ENCODE measurements at places on chromosomes 12 and 14.
A peak's percentile ranks its signal among the peaks of the same experiment; 100 is the strongest.

DNA sequence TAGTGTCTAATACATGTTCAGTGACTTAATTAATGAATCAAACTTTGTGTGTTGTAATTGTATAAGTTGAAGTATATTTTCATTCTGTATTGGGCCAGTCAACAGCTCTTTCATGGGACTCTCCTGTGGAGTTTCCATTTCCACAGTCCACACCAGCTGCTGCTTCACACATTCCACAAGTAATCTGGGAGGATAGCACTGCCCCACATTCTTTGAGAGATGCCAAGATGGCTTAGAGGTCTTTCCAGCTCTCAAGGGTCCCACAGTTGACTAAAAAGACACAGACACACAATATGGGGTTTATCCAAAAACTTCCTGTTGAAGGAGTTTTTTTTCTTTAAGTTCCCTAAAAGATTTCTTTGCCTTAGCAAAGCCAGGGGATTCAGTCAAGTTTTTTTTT is 408.3 kb downstream of the AACS start:
- no peak for DNase-seq

- DNase-seq, result no peak
These were observed 442.2 kb downstream of the APAF1 start for GRCh38 chr12:99087278-99087677.

DNA sequence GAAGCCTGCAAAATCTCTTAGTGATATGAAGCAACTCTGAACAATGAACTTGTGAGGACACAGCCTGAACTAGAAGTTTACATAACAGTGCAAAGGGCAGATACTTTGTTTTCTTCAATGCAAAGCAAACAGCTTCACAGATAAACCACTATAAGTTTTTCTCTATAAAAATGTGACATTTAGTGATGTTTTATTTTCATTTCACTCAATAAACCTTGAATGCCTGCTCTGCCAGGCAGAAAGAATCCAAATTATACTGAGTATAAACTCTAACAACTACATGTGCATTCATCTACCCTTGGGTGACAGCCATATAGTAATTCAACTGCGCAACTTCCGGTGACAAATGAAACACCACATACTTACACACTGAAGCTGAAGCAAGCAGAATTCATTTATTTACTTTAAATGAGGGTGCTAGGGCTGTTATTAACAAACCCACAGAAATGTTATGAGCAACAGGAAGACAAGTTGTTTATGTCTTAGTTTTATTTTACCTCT is 10.3 kb downstream of the DCP1B start:
- peak; percentile 64 for DNase-seq

- no peak for DNase-seq
These were observed 403 bp upstream of the PNP start for GRCh38 chr14:20468764-20469241.

GRCh38 chr14:25394356-25394755 is 344.4 kb upstream of the STXBP6 start:
- DNase-seq, result no peak

DNA sequence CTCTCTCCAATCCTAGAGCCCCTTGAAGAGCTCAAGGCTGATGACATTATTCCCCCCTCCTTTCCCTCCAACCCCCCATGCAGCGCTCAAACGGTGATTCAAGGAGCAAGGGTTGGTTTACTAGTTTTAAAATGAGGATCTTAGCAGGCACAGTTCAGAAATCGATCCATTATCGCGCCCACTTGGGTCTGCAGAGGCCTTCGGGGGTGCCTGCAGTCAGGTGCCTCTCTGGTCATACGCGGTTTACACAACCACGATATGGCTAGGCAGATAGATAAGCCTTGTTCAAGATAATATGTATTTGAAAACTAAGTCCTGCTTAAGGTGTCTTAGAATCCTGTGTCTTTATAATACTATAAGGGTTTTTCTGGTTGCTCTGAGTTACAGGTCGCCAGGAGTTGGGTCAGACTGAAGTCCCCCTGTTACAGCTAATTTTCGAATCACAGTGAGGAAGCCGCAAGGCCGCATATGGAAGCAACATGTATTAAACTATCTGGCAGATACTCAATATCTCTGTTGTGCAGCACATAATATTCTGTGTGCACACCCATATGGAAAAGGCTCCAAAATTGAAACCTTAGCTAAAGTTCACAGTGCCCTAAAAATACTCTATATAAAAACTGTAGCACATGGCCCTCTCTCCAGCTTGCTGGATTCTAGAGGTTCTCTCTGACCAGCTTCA is 10.0 kb downstream of the BHLHE41 start:
- DNase-seq, result no peak

DNA sequence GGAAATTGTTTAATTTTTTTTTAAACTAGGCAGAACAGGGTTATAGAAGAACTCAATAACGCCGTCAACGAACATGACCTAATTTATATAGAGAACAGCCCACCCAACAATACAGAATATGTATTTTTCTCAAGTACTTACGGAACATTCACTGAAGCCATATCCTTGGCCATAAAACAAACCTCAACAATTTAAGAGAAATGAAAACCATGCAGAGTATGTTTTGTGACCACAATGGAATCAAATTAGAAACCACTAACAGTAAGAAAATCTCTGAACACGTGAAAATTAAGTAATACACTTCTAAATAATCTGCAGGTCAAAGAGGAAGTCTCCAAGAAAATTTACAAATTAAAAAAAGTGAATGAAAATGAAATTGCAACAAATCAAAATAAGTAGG is 9.4 kb downstream of the SART3 start:
- DNase-seq, result no peak

GRCh38 chr14:54309615-54310014 is 87.2 kb upstream of the CDKN3 start:
- DNase-seq, result no peak

DNA sequence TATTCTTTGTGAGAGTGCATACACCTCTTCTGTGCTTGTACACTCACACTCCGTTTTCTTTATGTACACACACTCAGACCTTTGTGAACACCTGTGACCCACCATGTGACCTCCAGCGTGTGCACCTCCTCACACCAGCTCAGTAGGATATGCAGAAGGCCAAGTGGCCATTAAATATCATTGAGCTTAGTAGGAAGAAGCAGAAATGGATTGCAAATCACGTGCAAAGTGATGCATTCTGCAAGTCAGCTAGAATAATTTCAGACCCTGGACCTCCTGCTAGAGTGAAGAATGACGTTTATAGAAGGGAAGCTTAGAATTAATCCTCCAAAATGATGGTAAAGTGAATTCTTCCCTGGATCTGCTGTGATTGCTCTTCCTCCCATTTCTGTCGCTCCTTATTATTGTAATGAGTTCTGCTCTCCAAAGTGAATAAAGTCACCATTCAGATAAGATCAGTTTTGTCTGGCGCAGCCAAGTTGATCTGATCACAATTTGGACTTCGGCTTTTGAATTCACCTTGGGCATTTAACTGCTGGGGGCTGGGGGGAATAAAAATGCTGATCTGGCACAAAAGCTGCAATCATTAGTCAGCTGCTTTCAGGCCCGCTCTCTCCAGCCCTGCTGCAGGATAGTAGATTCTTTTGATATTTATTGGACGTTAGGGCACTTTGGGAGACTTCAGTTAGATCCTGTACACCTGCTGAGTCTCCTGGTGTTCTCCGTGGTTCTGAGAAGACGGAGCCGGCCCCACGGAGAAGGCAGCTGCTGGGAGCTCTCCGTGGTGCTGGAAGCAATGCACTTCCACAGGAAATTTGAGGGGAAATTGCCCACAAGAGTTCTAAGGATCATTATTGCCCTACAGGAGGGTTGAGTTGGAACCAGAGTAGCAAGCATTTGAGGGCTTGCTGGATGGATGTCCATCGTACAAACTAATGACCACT is 12.4 kb upstream of the NRXN3 start:
- no peak for DNase-seq

DNA sequence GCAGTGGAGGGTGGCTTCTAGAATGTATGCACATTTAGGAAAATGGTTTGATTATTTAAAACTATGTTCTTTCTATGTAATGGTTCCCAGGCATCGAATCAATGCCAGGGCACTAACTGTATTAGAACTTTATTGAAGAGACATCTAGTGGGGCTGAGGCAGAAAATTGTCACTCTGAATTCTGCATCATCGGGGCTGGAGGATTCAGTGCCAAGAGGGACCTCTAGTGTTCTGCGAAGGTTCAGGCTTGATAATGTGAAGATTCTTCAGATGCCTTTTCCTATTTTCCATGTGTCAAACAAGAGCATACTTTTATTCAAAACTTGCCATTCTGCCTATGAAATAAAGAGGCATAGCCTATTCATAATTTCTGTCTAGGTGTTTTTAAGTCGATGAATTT is 146.3 kb downstream of the CAND1 start:
- no peak for DNase-seq

GRCh38 chr14:62187265-62187664 is 425.0 kb downstream of the SNAPC1 start:
- DNase-seq, result no peak

DNA sequence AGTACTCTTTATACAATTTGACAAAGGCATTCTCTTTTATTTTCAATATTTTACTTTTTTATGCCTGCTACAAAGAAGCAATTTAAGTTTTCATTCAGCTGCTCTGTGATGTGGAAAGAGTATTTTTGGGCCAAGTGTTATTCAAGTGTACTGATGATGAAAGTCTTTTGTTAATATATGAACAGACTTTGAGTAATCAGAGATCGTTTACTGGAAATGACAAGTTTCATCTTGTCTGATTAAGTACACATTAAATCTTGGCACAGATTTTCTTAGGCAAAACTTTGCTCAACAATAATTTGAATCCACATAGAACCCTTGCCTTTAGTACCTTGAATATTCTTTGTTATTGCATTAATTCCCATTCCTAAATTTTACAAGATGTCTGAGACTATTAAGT is 13.3 kb upstream of the PZP start:
- DNase-seq, result no peak

GRCh38 chr12:52066346-52067080 is 3.3 kb upstream of the ATG101 start:
- no peak for DNase-seq

- DNase-seq, result no peak
These were observed 5.0 kb upstream of the MGP start for GRCh38 chr12:14890701-14891100.

GRCh38 chr12:7099290-7099996 is 7.2 kb upstream of the C1R start:
- DNase-seq, result no peak

GRCh38 chr14:74048281-74048680 is 29.1 kb downstream of the BBOF1 start:
- no peak for DNase-seq

- DNase-seq, result no peak
These were observed 199.4 kb upstream of the CDKN3 start for GRCh38 chr14:54197369-54197768.

DNA sequence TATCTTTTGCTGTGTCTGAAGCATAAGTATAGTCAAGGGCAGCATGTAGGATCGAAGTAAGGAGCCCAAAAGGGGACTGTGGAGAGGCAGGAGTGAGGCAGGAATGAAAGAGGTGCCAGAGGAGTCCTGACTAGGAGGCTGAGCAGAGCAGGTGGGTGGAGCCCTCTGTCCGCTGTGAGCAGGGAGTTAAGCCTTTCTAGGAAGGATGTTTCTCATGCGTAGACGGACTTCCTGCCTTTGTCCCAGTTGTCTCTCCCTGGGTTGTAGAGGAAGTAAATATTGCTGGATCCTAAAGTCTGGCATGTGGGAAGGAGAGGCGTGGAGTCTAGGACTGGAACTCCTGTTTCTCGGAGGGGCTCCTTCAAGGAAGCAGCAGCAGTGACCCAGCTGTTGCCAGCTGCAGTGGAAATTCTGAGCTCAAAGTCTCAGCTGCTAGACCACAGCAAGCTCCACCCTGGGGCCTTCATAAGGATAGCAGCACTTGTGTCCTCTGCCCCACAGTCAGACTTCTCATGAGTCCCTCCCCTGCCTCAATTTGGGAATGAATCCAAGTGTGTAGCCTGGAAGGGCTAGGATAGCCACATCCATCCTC is 44.0 kb downstream of the RBMS2 start:
- DNase-seq, result no peak

GRCh38 chr12:82314406-82314892 is 43.7 kb downstream of the CCDC59 start:
- no peak for DNase-seq

- DNase-seq, result no peak
These were observed 15.4 kb downstream of the RAB35 start for GRCh38 chr12:120101182-120101581.

GRCh38 chr12:28223858-28224257 is 33.6 kb downstream of the CCDC91 start:
- DNase-seq, result peak; percentile 21

GRCh38 chr12:126369487-126370463 is 1304.5 kb downstream of the AACS start:
- DNase-seq, result no peak

- DNase-seq, result no peak
These were observed 28.3 kb downstream of the PSMA6 start for GRCh38 chr14:35320472-35320871.

DNA sequence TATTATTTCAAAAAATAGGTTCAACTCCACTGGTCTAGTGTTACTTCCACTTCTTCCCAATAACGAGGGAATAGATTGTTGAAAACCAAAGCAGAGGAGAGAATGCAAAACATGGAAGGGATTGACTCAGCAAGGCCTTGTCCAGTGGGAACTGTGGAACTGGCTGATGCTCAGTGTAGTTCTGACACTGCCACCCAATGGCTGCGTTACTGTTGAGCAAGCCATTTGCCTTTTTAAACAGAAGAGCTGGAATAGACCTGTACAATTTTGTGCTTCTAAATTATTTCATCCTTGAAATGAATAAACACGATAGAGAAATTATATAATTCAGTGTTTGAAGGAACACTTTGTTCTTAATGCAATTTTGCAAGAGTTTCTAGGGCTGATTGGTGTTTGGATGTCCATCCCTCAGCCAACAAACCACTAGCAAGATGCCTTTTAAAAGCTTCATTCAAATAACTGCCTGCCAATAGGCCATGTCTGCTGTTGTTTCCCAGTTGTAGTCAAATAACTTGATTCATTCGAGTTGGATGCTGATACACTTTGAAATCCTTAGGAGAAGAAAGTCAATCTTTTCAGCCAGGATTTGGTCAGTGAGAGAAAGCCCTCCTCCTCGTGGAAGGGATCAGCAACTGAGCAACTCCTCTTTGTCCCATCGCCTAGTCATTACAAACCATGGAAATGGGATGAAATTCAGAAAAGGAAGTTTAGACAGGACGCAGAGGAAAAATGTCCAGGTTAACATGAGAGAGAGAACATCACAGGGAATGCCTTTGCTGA is 7.3 kb upstream of the MGP start:
- DNase-seq, result no peak

DNA sequence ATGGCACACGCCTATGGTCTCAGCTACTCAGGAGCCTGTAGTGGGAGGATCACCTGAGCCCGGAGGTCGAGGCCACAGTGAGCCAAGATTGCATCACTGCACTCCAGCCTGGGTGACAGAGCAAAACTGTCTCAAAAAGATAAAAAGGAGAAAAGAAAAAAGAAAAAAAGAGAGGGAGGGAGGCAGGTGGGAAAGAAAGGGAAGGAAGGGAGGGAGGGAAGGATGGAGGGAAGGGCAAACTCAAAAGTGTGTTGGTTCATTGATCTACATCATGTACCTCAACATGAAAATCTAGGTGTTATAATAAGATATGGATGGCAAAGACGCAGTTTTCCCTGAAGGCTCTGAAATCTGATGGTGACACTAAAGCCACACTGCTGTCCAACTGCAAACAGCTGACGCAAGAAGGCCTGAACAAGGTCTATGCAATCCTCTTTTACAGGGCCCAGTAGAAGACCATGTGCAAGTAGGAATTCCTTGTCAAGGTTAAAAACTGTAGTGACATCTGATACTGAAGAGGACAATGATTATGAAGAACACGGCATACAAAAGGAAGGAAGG is 143.6 kb downstream of the ITPR2 start:
- DNase-seq, result no peak

GRCh38 chr12:124664395-124665111 is 97.1 kb upstream of the NCOR2 start:
- no peak for DNase-seq

GRCh38 chr12:31471823-31472222 is 119.1 kb downstream of the DENND5B start:
- DNase-seq, result no peak
